ENCODE measurements at places on chromosomes 6 and 20.

DNA sequence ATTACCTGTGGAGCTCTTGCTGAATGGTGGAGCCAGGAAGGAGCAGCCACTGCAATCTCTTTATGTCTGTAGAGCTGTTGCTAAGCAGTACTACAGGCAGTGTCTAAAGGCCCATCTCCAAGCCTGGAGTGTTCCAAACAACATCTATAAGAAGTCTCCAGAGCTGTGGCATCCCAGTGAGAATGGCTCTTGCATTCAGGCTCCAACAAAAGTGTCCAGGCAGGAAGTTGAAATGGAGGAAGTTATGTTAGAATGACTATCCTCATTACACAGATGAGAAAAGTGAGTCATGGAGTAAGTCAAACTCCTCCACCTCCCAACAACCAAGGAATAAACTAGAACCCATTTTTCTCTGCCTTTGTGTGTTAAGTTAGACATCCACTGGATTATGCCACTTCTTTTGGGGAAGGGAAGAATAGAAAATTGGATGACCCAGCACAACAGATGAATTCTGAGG is 288.5 kb upstream of the STXBP5 start:
- no peak for DNase-seq

DNA sequence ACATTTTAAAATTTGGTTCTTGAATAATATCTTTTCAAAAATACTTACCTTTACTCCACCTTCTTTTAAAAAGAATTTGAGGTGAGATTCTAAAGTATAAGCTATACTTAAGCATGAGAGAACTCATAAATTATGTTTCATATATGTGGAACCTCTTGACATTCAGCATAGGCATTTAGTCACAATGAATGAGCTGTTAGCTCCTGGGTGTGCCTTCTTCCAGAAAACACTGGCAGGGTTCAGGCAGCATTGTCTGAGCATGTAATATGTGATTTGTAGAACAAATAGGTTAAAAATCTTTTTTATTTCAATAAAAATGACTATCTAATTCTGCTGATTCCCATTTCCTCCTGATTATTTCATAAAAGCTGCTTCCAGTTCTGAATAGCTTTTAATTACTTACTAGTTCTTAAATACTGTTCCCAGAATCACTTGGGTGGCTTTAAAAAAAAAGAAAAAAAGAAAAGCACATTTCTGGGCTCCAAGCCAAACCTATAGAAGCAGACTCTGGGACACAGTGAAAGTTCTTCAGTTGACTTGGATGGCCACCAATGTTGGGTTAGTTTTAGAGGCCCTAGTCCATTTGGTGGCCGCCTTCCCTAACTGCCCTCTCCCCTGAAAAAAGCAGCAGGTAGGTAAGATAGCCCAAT is 20.2 kb downstream of the RNF8 start:
- no peak for DNase-seq

- no peak for DNase-seq
Measured at GRCh38 chr6:15344192-15344519, 98.3 kb downstream of the JARID2 start.

- no peak for DNase-seq
Measured at GRCh38 chr20:4068708-4069107, 53.4 kb upstream of the RNF24 start.

DNA sequence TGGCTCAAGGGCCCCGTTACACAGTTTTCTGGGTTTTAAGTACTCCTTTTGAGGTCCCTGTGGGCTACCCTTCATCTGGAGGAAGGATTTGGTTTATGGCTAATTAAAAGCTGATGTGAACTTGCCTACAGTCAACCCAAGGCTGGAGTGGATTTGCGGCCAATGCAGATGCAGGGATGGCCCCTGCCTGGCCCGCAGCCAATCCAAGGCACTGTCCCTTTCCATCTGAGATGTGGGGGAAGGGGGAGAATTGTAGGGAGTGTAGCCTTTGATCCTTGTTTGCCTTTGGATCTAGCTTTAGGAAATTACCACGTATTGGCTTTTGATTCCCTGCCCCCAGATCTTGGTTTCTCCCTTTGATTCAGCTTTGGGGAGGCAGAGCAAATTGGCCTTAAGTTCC is 128.0 kb upstream of the GGTLC1 start:
- DNase-seq = no peak

DNA sequence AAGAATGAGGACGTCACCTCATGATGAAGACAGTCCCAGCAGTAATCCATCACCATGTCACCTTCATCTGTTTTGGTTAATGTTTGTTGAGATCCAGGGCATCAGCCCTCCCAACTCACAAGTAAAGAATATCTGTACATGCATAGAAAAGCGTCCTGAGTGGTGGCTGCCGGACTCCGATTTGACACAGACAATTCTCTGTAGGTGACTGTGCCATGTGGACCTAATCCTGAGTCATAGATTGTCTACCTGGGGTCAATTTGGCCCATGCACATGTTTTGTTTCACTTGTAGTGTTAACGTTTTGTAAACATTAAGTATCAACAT is 168.4 kb upstream of the UST start:
- no peak for DNase-seq

- no peak for DNase-seq
Measured at GRCh38 chr20:3158968-3159431, 665 bp downstream of the FASTKD5 start.

DNA sequence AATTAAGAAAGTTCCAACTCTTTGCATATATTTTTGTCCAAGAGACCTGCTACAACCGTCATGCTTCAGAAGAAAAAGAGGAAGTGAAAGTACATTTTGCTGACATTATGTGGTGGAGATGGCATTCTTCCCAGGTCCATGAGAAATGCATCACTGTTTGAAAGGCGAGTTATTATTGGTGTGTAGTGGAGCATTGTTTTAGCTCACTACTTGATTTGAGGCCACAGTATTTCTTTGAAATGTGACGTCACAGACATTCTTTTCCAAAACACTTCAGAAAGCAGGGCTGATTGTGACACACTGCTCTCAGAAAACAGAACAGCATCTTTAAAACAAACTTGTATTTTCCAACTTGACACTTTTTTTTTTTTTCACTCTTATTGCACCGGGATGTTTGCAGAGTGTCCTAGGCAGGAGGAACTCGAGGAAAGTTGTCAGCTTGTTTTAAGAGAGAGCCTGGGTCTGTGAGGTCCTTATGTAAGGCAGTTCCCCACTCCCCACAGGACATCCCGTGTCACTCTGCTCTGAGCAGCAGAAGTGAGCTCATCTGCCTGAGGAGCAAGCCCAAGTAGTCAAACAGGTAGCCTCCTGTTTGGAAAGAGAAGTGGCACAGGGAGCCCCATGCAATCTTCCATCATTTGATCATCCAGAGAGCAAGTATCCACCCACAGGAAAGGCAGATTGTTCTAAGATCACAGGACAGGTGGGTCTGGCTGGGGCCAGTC is 1.1 kb downstream of the SPTLC3 start:
- peak; percentile 61 for DNase-seq

GRCh38 chr6:164640956-164641355 is 668.4 kb downstream of the C6orf118 start:
- DNase-seq = no peak

GRCh38 chr20:44087857-44088120 is 99.2 kb downstream of the JPH2 start:
- DNase-seq = no peak

DNA sequence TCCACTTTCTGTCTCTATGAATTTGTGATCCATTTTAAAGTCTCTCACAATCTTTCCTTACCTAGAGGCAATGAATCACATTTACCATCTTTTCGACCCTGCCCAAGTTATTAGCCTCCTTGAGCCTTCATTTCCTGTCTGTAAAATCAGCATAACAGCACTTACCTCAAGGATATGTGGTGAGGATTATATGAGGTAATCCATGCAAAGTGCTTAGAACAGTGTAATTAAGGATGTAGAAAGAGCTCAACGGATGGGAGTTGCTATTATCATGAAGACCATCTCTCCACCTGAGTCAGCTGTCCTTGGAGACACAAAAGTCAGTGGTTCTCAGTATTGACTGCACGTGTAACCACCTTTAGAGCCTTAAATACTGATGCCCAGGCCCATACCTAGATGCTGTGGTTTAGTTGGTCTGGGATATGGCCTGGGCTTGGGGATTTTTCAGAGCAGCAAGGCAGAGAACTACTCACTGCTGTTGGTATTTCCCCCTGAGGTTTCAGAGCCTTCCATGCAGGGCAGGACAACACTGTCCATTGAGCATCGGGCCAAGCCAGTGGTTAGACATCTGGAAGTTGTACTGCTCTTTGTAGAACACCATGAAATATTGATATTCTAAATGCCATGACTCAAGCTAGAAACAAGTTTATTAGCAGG is 55.8 kb downstream of the LYRM2 start:
- DNase-seq = no peak

GRCh38 chr20:24359321-24360027 is 110.0 kb upstream of the SYNDIG1 start:
- no peak for DNase-seq

DNA sequence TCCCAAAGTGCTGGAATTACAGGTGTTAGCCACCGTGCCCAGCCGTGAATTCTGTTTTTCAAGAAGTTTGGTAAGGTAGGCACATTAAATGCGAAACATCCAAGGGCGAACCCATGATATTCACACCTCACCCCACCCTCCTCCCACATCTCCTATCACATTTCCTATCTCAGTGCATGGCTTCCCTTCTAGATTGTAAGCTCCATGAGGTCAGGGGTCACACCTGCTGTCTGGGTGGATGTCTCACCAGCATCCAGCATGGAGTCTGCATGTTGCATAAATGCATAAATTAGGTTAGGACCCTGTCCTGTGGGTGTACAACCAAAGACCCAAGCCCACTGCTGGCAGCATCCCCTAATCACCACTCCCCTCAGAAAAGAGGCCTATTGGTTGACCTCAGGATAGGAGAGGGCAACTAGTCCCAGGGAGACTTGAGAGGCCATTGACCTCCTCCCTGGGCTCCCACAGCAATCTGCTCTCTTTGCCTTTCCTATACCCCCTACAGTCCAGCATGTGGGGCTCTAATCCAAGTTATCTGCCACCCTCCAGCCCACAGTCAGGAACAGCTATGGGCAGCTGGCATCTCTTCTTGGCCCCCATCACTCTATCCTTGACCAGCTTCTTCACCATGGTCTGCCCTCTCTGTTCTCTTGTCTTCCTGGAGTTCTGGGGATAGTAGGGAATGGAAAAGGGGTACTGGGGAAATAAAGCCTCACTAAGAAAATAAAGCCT is 4.2 kb downstream of the PRRT1 start:
- DNase-seq = no peak

DNA sequence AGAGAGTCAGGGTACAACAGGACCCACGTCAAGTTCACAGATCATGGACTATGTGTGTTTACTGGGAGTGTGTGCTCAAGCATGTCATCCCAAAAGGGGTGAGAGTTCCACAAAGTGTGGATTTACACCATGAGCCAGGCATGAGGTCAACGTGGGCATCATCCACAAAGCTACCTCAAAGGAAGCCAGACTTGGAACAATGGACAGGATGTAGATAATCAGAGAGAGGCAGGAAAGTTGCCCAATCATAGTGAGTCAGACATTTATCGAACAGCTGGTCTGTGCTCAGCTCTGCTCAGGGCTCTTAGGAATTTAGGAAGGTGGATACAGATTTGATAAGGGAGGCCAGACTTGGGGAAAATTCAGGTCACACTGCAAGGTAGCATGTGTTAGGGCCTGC is 317.2 kb upstream of the CDYL start:
- no peak for DNase-seq

DNA sequence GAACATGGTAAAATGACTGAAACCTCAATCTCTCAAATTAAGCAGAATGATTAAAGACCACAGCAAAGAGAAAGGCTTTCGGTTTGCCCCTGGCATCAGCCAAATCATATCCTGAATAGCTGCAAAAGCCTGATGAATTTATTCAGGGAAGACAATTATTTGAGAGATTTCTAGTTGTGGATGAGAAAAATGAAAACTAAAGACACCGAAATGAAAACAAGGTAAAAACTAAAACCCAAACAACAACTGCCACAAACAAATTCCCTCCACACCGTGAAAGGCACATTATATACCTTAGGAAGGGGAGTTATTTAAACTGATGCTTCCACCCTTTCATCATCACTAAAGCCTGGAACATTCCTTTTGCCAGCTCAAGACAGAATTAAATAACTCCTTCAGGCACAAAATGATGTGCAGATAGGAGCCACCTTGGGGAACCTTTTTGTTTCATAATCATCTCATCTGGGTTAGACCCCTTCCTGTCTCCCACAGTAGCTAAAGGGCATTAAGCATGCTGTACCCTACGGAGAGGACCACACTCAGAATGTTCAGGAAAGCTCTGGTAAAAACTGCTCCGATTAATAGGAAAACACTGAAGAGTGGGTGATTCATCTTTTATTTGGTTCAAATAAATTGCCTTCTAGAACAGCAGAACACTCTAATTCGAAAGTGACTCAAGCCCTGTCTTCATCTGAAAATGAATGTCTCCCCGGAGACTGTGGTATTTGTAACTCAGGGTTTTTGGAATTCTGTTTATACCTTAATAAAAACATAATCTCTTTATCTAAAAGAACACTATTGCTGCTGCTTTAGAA is 9.1 kb upstream of the ANKRD60 start:
- DNase-seq = no peak

DNA sequence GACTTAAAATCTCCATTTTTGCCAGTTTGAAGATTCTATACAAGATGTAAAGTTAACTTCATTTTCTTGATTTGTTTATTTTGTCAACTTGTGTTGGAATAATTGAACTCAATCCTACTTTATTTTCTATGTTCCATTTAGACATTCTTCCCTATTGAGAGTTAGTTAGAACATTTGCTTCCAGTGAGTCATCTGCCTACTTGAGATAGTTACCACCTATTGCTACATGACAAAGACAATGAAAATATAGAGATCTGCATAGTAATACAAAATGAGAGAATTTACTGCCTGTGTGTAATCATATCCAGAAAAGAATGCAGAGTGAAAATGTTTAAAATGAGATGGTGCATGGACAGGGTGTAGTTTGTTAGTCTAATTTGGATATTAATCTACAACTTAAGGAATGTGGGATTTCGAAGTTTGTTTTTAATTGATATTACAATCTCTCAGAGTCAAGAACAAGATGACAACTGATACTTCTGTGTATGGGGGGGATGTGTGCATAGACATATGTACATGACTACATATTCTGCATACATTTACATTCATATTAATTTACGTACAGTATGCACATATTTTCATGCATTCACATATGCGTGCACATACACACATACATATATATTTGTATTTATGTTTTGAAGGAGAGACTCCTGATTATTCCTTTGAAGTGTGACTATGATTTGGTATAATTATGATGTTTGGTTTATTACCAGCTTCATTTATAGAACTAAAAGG is 420.1 kb downstream of the NKAIN2 start:
- no peak for DNase-seq

DNA sequence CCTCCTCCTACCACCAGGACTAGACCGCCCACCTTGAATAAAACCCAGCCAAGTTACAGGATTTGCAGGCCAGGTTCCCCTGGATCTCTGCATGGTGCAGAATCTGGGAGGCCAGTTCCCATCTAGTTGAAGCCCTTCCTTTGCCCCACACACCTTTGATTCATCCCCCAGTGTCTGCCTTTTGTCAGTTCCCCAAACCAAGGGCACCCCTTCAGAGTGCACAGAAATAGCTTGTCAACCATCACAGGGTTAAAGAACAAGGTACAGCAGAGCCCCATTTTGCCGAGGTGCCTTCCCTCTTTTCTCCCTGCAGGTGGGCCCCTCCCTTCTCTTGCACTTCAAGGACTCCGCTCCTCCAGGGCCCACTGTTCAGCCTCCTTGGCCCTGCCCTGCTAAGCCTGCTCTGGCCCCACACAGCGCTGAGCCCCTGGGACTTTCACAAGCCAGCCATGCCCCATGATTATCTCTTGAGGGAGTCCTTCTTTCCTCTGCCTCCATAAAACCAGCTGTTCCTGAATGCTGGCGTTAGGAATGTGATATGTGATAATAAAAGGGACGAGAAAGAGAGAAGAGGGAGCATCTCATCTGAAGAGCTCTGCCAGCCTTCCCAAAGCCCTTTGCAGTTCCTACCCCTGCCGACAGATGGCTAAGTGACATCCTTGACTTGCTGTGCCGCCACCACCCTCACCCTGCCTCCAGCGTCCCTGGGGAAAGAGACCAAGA is 280.3 kb downstream of the CDC5L start:
- no peak for DNase-seq

All from SIG-M5 (cell line).